Activated naive CD4-positive, alpha-beta T cell treated with anti-CD3 and anti-CD28 coated beads for 36 hours (primary cell): ENCODE measurements at places on chromosomes 3 and 15. TPM values are rescaled to one million over a fixed set of nuclear protein-coding genes. Genes with fewer than 3 reads are reported as not detected.

Gene ROPN1
- total RNA-seq, result not detected

Gene CELSR3
- 5.1 TPM for total RNA-seq

Gene CD80
- 0.14 TPM for total RNA-seq

GRCh38 chr15:91469632-91470567 lies 369.8 kb downstream of the SV2B start:
- peaks cover 50% of the 10 kb centered on the region for H3K4me1 ChIP-seq
- peak overlapping the region; percentile 82 for H3K27ac ChIP-seq
- no peaks in the 10 kb centered on the region for H3K27me3 ChIP-seq

Gene HCN4
- not detected for total RNA-seq

Gene FBXL2
- not detected for total RNA-seq
